Stimulated activated CD4-positive, alpha-beta T cell treated with anti-CD3 and anti-CD28 coated beads, Interleukin-2, amount 100 ng/mL, for 4 hours (primary cell): ENCODE measurements at places on chromosomes 12 and 14.
A peak's percentile ranks its signal among the peaks of the same experiment; 100 is the strongest.

DNA sequence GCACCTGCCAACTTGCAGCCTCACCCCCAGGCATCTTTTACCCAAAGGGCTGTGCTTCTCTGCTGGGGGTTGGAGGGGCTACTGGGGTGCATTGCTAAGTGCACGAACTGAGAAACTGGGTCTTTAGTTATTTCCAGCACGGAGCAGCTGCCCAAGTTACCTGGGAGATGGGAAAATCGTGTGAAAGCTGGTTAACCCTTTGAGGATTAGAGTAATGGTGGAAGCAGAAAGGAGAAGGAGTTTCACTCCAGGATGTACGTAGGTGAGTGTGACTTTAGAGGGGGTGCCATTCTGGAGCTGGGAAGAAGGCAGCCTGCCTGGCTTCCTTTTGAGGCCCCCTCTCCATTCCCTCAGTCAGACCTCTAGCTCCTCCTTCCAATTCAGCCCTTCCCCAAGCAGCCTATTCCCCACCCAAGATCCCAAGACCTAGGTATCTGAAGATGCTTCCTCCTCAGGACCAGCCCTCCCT is 1.0 kb upstream of the ADCY6 start:
- DNase-seq, result no peak

DNA sequence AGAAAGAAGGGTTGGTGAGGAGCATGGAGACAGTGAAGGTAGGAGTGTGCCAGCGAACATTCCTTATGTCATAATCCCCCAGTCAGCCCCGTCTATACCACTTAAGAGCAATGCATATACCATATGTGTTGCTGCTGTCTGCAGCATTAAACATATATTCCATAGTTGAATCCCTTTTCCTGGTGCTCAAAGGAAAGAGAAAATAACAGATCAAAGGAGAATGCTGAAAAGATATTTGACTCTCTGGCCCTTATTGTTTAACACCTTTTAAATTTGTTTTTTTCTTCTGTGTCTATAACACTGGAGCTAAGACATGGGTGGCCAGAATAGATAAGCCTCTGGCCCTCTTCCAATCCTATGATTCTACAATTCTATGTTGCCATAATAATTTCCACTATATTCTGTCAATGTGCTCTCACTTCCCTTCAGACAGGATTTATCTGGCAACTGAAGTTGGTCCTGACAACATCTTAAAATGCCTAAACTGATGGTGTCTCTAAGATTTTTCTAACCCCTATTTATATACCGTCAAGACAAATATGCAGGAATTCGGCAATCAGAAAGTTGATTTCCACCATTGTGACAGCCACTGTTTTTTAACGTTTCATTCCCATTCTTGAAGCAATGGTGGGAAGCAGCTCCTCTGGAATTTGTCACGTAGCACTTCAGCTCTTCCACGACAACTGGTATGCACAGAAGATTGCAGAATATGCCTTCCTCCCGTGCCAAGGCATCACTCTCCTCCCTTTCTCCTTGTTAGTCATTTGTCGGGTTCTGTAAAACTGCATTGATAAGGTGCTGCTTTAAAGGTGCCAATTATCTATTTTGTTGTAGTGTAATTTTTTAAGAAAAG is 204.7 kb downstream of the BCAT1 start:
- no peak for DNase-seq

GRCh38 chr12:77054851-77055250 is 10.5 kb downstream of the E2F7 start:
- no peak for DNase-seq

GRCh38 chr14:91397965-91398591 is 19.5 kb downstream of the CCDC88C start:
- DNase-seq, result no peak

GRCh38 chr14:104559804-104560585 is 19.6 kb upstream of the C14orf180 start:
- DNase-seq, result no peak

- no peak for DNase-seq
Measured at GRCh38 chr12:67790660-67791059, 142.1 kb downstream of the DYRK2 start.

- no peak for DNase-seq
Measured at GRCh38 chr12:78384541-78384940, 480.0 kb upstream of the SYT1 start.

- no peak for DNase-seq
Measured at GRCh38 chr14:71698027-71698426, 234.2 kb upstream of the RGS6 start.

DNA sequence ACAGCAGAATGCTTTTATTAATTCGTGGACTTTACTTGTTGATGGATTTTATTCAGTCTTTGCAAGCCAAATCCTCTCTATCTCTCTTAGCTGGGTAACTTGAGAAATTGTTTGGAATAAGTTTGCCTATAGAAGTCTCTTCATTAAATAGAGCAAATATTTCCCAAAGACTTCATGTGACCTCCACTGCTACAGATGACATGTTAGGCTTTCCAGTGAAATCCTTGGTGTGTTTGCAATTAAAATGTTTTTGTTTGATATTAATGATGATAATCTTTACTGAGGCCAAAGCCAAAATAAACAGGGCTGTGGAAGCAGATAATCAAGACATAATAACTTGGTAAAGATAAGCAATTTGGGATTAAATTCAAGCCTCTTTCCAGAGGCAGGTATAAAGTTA is 4.4 kb downstream of the MYF6 start:
- no peak for DNase-seq

DNA sequence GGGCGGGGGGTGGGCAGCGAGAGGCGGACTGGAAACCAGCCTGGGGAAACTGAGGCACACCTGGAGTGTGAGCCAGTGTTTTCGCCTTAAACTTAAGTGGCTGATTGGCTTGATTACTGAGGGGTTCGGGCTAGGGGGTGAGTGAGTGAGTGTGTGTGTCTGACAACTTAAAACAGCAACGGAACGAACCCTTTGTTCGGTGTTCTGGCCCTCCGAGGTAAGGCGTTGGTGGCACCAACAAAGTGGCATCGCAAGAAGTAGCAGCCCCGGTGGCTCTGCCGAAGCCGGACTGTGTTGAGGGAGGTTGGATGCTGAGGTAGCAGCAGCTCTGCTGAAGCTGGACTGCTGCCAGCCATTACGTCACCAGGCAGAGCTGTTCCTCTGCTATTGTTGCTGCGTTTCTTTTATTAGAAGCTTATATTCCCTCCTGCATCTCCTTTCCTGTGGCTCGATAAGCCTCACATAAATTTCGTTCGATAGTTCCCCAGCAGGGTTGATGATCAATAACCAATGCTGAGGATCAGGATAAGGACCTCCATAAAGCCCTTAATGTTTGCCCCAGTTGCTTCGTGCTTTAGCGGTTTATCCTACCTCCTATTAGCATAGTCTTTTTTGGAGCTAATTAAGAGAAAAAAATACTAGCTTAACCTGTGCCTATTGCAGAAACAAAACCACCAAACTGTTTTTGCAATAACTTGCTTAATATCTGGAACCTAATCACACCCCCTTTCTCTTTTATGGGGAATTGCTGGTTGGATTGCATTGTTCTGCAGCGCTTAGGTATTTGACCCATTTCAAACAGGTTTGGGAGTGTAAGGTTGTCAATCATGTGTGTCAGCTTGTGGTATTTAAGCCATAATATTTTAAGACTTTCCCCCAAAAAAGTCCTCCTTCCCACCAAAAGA is 1.3 kb downstream of the GPR137C start:
- DNase-seq, result peak; percentile 74

GRCh38 chr14:20684662-20685456 is 499 bp downstream of the RNASE4 start:
- no peak for DNase-seq

DNA sequence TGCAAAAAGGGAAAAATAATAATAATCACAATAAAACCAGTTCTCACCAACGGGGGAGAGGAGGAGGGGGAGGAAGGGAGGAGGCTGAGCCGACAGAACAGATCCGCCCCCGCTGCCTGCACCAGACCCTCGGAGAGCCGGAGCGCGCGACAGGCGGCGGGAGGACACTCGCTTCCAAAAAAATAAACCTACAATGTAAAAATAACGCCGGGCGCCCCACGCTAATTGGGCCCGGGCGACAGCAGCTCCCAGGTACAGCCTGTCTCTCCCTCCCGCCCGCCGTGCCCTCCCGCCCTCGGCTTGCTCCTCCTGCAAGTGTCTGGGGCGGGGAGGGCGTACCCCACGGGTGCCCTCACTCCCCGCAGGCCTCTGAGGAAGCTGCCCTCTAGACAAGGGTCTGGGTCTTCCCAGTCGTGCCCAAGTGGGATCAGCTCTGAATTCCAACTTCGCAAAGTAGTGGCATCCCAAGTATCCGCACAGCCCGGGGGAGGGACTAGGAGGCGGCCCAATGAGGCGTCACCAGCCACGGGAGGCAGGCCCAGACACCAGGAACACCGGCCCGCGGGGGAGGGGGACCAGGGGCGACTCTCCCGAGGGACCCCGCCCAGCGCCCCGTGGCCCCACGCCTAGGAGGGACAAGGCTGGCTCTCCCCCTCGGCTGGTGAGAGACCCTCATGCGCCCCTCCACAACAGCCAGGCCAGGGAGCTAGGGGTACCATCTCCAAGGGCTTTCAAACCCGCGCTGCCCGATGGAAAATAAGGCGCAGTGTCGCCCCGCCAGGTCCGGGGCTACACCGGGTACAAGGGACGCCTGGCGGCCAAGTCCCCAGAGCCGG is 1.0 kb downstream of the NCOR2 start:
- DNase-seq, result peak; percentile 49

DNA sequence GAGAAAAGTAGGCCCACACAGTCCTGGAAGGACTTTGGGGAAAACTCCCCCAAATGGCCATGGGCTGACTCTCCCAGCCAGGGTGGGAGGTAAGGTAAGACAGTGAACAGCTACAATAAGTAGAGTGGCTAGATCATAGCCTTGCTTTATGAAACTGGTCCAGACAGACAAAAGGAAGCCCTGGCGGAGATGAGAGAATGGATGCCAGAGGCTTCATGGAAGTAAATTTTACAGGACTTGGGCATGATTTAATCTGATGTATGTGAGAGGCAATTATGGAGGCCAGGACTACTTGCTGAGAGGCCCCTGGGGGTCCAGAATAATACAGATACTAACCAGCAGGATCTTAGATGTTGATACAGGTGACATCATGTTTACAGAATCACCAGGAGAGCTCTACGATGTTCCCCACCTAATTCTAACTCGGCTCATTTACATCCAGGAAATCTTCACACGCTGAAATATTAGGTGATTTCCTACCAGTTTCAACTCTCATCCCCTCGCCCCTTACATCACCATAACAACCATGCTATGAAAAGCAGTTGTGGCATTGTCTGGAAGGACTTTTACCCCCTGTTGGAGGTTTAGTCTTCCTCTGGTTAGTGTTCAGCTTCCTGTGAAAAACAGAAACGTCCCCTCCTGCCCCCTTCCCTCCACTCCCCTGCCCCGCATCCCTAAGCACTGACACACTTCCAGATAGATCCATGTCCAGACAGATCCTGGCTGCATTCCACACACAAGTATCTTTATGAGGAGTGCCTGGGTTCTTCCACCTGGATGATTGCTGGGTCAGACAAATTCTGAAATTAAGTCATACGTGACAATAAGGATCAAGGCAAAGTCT is 39.5 kb upstream of the NT5DC3 start:
- DNase-seq, result no peak

GRCh38 chr12:60451457-60451856 is 855.6 kb downstream of the SLC16A7 start:
- no peak for DNase-seq

DNA sequence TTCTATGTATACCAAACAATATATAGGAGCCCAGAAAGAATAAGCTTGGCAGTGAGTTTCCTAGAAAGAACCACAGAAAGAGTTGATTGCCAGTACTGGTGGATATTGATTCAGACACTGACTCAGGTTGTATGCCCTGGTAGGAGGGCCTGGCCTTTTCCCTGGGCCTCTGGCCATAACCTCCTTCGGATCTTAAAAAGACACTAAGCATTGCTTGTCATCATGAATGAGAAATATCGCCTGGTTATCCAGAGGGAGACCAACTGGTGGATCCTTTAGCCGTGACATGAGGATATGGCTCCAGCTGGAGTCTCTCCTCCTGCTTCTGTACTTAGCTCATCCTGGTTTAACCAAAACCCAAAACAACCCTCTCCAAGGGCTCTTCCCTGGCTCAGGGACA is 231.5 kb downstream of the MSRB3 start:
- no peak for DNase-seq

GRCh38 chr12:53402871-53403270 is 20.8 kb upstream of the AMHR2 start:
- no peak for DNase-seq

- no peak for DNase-seq
Measured at GRCh38 chr14:77911356-77911755, 111.4 kb downstream of the ADCK1 start.

DNA sequence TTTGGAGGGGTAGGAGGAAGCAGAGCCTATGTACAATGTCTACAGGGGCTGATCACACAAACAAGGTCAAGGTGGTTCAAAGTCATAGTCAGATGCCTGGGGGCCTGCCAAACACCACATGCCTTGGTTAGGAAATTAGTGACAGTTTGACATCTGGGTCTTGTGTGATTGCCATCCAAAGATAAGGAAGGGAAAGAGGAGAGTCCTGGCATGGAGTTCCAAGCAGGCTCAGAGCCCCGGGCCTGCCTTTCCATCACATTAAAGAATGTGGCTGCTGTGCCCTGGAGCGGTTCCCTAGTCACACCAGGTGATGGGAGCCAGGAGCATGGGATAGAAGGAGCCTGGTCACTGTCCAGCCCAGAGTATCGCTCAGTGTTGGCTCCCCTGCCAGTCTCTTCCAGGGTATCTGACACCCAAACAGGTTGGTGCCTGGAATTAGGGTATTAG is 53.6 kb upstream of the BCL2L14 start:
- no peak for DNase-seq

DNA sequence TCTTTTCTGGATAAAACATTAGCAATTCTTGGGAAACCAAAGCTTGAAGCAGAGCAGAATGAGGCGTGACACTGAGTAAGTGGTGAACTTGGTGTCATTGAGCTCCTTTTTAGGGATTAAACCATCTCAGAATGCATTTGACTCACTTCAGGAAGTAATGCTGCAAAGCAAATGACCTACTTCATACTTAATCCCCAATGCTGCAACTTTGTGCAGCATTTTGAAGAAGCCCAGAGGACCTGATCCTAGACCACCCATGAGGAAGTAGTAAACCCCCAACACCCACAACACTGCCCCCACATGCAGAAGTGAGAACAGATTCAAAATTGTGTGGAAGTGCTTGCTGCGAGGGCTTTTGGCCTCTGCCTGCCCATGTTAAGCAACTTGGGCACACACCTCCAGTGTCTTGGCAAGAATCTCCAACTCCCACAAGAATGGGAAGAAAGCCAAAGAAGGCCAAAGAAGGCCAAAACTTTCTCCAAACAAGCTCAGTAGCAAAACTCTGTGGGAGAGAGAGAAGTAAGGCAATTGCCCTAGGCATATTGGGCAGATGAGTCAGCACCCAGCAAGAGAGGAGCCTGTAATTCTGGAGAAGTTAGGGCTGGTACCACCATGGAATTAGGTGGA is 69.2 kb upstream of the ETV6 start:
- no peak for DNase-seq

- no peak for DNase-seq
Measured at GRCh38 chr12:38838056-38838850, 67.1 kb downstream of the CPNE8 start.

GRCh38 chr14:28877923-28878322 is 111.3 kb downstream of the FOXG1 start:
- DNase-seq, result no peak

- DNase-seq, result peak; percentile 35
Measured at GRCh38 chr14:65287264-65288131, 125.0 kb upstream of the FUT8 start.

- no peak for DNase-seq
Measured at GRCh38 chr12:56150563-56150962, 1.8 kb upstream of the MYL6B start.

- no peak for DNase-seq
Measured at GRCh38 chr14:79724934-79725717, 486.2 kb downstream of the DIO2 start.
